ENCODE measurements at places on chromosomes 7 and 10. TPM values are rescaled to one million over a fixed set of nuclear protein-coding genes. Genes with fewer than 3 reads are reported as not detected.

Gene CALHM2
- 94.3 TPM for total RNA-seq

Gene C10orf143
- total RNA-seq = 0.74 TPM

Gene GRM3
- total RNA-seq = not detected

Gene SAMD8
- 42.7 TPM for total RNA-seq

Measured in vagina (tissue), 2 donors.